ENCODE measurements at places on chromosomes 6 and 20.

- DNase-seq, result peak; percentile 69
Observed at GRCh38 chr6:108002365-108003221, 44.6 kb upstream of the SEC63 start.

- no peak for DNase-seq
Observed at GRCh38 chr6:107942142-107942541, 15.9 kb downstream of the SEC63 start.

DNA sequence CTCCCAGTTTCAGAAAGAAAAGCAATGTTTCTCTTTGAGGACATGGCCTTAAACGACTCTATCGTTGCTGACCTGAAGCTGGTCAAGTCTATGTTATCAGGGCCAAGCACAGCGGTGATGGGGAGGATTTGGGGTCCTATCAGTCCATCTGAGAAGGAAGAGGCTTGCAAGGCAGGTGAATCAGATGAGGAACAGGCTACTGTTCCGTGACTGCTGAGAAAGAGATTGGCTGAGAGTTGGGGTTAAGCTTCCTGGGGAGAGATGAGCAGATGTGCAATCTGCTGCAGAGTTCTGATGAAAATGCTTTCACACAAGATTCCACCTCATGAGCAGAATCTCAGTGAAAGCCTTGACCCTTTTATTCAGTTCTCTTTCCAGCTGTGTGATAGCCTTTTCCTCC, 168.3 kb upstream of the STMND1 start:
- DNase-seq, result no peak

- DNase-seq, result no peak
Observed at GRCh38 chr6:33215271-33216116, 7.2 kb downstream of the RING1 start.
